Stimulated activated CD8-positive, alpha-beta memory T cell treated with anti-CD3 and anti-CD28 coated beads, Interleukin-4, amount 100 ng/mL, for 1 hour (primary cell): ENCODE measurements at places on chromosomes 12 and 14.

- DNase-seq: no peak
Measured at GRCh38 chr14:28751467-28752058, 15.0 kb upstream of the FOXG1 start.

- no peak for DNase-seq
Measured at GRCh38 chr12:85688837-85689236, 147.4 kb downstream of the RASSF9 start.

DNA sequence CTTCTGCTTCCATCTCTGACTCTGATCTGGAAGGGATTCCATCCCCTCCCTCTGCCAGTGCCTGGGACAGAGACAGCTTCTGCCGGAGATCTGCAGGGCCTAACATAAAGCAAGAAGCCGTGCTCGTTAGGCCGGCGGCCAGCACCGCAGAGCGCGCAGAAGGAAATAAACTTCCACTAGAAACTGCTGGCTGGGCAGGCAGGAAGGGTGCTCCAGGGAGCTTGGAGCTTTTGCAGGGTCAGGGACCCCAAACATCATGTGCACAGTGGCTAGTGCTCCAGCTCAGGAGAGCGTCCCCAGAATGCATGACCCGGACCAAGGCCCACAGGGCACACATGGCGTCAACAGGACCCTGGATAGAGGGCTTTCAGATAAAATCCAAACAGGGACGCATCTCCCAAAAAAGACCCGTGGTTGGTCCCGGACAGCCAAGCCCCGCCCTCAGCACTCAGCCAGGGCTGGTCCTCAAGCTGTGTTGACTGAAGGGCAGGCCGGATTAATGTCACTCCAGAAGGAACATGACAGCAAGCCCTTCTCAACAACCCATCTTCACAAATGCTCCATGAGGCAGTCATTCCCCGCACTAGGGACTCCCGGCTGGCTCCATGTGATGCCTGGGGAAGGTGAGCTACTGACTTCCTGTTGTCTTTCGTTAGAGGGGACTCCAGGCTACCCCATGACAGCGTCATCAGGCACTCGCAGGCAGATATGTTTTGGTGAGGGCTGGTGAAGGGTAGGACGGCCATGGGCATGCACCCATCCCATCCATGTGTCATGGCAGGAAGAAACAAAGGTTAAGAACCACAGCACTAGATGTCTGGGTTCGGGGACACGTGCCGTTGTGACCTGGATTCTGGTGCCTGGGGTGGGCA, 121.5 kb downstream of the CALM1 start:
- DNase-seq: no peak

- no peak for DNase-seq
Measured at GRCh38 chr14:55430024-55430690, 10.3 kb downstream of the TBPL2 start.

DNA sequence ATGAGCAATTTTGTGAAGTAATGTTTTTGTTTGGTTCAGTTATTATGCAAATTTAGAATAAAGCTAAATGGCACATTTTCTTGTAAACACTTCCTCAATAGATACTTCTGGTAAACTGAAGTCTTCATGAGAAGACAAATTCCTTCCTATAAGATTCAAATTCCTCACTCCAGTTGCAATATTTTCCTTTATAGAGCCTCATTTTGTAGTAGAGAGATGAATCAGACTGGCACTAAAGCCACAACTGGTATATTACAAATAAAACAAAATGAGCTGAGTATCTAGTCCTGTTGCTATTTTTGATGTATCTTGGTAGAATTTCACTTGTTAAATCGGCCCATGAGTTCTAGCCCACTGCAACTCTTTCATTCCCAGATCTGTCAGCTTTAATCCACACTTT, 5.5 kb downstream of the LGR5 start:
- DNase-seq: no peak

- no peak for DNase-seq
Measured at GRCh38 chr12:63212316-63212715, 61.3 kb upstream of the AVPR1A start.

GRCh38 chr12:6041891-6042290, 82.6 kb downstream of the VWF start:
- no peak for DNase-seq
